ENCODE measurements at places on chromosomes 16 and 17. TPM values are rescaled to one million over a fixed set of nuclear protein-coding genes. Genes with fewer than 3 reads are reported as not detected.

The GNAO1 gene
- total RNA-seq = 16.9 TPM

DNA sequence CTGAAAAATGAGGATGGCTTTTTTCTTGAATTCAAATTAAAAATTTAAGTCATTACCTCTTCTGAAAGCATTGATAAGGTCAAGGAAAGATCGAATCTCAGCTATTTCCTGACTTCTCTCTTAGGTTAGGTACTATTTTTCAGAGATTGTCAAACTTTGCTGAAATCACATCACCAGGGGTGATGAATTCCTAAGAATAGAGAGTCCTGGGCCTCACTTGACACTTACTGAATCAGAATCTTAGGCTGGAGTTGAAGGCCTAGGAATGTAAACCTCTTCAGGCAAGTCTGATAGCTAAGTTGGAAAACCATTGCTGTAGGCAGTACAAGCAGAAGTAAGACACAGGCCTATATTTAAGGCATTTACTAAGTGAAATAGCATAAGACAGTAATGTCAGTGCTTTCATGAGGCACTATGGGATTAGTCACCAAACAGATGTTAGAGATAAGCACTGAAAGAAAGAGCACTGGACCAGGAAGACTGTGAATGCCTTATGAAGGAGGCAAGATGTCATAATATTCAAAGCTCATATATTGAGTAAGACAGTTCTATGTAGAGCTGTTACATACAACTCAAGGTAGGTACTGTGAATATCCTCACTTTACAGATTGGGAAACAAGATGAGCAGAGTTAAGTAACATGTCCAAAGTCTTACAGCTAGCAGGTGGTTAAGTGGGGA is 21.5 kb downstream of the DCAF7 start:
- no peak for DNase-seq

DNA sequence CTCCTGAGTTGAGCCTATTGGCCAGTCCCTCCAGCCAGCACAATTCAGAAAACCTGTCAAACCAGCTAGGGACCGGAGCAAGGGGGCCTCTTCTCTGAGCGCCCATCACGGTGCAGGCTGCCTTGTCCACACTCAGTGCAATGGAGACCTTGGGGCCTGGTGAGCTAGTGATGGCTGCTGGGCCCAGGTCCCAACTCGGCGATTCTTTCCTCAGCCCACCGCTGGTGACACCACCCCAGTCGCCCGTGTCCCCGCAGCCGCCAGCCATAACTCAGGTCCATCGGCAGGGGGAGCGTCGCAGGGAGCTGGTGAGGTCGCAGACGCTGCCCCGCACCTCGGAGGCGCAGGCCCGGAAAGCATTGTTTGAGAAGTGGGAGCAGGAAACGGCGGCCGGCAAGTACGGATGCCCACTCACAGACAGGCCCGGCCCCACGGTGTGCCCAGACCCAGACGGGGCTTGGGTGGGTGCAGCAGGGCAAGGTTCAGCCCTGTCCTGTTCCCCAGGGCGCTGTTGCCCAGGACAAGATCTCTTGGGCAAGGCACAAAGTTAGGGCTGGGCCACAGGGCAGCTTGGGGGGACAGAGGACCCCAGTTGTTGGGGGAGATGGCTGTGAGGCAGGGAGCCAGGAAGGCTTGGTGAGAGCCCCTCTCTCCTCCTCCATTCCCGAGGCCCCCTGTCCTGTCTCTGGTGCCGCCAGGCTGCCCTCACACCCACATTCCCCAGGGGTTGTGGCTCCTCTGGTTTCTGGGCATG is 10.8 kb downstream of the SMTNL2 start:
- peak; percentile 90 for DNase-seq

The PRDM7 gene
- total RNA-seq = not detected

The CDYL2 gene
- 5.4 TPM for total RNA-seq

DNA sequence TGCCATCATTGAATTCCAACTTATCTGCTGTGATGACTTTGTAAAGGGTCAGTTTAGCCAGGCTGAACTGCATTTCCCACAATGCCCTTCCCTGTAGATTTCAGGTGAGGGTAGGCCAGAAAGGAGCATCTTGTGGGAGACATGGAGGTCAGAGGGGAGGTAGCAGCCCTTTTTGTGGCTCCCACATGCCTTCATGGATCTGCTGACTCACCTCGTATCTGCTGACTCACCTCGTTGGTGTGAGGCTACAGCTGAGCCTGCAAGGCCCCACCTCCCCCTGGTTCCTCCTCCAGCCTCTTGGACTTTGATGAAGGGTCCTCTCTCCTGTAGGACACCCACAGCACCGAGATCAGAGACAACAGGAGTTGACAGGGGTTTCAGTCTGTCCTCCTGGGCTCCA is 102.5 kb downstream of the SALL1 start:
- DNase-seq = no peak

- peak; percentile 82 for DNase-seq
These were observed 33.1 kb upstream of the RPTOR start for GRCh38 chr17:80511222-80512180.

The BAIAP3 gene
- 6.8 TPM for total RNA-seq

The XPO6 gene
- total RNA-seq = 124 TPM

DNA sequence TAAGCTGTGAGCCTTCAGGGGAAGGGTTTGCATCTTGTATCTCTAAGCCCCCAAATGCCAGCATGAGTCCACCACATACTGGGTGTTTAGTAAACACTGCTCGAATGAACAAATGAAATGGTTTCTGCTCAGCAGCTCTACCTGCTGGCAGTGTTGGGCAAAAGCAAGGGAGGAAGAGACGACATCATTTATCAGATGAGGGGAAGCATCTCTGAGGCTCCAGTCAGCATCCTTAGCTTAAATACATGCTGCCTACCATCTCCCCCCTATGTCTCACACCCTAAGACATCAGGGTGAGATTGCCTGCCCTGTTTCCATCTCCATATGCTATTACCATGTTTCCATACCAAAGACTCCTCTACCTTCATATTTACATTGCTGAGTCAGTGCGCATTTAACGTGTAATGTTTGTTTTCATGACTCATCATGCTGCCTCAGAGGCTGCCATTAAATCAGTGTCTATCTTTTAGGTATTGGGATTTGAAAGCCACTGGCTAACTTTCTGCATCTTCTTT is 379.8 kb downstream of the UTP18 start:
- peak; percentile 74 for DNase-seq

The LGALS9B gene
- total RNA-seq = not detected

- no peak for DNase-seq
These were observed 43.4 kb upstream of the TAC4 start for GRCh38 chr17:49891271-49891670.

GRCh38 chr17:57665696-57666095 is 79.4 kb downstream of the CCDC182 start:
- peak; percentile 31 for DNase-seq

DNA sequence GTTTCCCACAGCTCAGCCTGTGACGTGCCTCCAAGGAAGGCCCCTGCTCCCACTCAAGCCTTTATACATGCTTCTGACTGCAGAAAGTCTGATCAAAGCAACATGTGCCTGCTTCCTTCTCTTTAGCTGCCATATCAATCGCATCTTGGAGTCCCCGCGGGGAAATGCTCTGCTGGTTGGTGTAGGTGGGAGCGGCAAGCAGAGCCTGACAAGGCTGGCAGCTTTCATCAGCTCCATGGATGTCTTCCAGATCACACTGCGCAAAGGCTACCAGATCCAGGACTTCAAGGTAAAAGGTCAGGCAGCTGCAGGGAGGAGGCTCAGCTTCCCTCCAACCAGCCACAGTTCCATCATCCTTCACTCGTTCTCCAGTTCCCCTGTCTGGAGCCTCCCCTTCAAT is 189.7 kb downstream of the ZNF18 start:
- DNase-seq = no peak

- DNase-seq = peak; percentile 61
These were observed 88.6 kb downstream of the USP31 start for GRCh38 chr16:23060458-23061320.

The PRSS8 gene
- total RNA-seq = 64.0 TPM

The DNAH3 gene
- 0.24 TPM for total RNA-seq

DNA sequence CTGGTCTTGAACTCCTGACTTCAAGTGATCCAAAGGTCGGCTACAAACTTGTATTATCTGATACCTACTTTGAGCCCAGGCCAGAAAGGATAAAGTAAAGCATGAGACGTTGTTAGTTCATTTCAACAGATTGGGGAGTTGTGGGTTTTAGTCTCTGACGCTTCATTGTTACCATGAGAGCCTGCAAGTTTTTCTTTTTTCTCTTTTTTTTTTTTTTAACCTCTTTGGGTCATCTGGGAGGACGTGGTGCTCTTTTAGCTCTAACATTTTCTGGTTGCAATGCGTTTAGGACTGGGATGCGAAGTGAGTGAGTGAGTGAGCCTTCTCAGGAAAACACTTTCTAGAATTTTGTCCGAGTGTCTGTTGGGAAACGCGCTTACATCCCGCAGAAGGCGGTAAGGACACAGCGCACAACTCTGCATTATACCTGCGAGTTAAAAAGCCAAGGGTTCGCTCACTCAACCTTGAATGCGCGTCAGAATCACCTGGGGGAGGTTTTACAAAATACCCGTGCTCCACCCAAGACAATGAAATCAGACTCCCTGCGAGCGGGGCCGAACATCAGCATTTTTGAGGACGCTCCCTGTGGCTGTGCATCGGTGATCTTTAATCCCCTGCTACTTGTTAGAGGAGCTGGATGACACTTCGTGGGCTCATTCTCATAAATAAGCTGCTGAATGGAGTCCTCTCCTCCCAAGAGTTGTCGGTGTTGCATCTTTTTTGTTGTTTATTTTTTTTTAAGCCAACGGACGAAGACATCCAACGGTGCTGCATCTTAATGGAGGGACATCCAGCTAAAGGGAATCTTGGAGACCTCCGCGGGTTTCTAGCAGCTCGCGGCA is 629 bp upstream of the RNF135 start:
- peak; percentile 60 for DNase-seq

- no peak for DNase-seq
These were observed 28.3 kb upstream of the ST6GALNAC1 start for GRCh38 chr17:76671912-76672262.

The WFIKKN2 gene
- total RNA-seq = 1.1 TPM

The ABCC12 gene
- total RNA-seq = not detected

- no peak for DNase-seq
These were observed 16.9 kb downstream of the MAP3K3 start for GRCh38 chr17:63639125-63639524.

- DNase-seq = no peak
These were observed 33.6 kb upstream of the SSTR5 start for GRCh38 chr16:1038932-1039331.

GRCh38 chr17:66661411-66662256 is 173.3 kb upstream of the CACNG5 start:
- DNase-seq = no peak

GRCh38 chr17:31397256-31397939 is 5.9 kb downstream of the RAB11FIP4 start:
- DNase-seq = peak; percentile 23

DNA sequence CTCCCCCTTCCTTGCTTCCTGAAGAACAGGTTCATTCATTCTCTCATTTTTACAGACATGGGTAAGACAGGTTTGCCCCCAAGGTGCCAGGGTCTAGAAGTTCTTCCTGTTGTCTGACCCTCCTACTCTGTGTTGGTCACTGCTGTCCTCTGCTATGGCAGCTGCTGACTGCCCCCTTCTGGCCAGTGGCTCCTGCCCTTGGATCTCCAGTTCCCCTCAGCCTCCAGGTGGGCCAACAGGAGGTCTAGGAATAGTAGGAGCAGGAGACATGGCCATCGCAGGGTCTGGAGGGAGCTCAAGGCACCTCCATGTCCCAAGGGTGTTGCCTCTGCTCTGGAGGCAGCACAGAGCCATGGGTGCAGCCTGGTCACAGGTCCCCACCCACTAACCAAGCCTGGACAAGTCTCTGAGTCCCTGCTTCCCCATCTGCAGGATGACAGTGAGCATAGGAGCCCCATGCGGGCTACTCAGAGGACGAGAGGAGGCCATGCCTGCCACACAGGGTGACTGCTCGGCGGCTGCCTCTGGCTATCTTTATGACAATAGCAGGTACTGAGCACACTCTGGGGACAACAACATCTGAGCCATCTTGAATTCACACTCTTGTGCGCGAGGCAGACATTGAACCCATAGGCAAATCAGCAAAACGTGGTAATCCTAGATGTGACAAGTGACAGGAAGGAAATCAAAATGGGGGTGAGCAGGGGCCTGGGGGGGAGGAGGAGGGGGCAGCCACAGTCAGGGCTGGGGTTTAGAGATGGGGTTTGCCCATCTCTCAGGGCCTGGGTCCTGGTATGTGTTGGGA is 27.0 kb upstream of the NXPH3 start:
- DNase-seq = peak; percentile 91

GRCh38 chr17:29110372-29110757 is 67.4 kb downstream of the PIPOX start:
- no peak for DNase-seq

DNA sequence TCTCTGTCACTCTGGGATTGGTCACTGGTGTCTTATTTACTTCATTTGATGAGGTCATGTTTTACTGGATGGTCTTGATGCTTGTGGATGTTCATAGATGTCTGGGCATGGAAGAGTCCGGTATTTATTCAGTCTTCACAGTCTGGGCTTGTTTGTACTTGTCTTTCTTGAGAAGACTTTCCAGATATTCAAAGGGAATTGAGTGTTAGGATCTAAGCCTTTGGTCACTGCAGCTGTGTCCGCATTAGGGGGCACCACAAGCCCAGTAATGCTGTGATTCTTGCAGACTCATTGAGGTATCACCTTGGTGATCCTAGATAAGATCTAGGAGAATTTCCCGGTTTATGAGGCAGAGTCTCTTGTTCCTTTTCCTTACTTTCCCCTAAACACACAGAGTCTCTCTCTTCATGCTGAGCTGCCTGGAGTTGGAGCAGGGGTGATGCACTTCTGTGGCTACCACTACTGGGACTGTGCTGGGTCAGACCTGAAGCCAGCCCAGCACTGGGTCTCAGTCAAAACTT is 214.7 kb downstream of the SPECC1 start:
- DNase-seq = no peak

Measured in H9 (cell line).